Activated CD4-positive, alpha-beta T cell treated with anti-CD3 and anti-CD28 coated beads, Interleukin-2, Interleukin-6, amounts not matched to agents 100 ng/mL and 50 ng/mL, durations not matched to agents 16 hours and 8 hours (primary cell): ENCODE measurements at places on chromosomes 11 and 22.

DNA sequence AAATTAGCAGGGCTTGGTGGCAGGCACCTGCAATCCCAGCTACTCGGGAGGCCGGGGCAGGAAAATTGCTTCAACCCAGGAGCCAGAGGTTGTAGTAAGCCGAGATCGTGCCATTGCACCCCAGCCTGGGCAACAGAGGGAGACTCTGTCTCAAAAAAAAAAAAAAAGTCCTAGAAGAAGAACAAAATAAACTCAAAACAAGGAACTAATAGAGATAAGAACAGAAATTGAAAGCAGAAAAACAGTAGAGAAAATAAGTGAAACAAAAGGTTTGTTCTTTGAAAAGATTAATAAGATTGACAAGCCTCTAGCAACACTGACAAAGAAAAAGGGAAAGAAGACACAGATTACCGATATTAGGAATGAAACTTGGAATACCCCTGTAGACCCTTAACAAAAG is 45.1 kb upstream of the CBX7 start:
- no peak for DNase-seq

DNA sequence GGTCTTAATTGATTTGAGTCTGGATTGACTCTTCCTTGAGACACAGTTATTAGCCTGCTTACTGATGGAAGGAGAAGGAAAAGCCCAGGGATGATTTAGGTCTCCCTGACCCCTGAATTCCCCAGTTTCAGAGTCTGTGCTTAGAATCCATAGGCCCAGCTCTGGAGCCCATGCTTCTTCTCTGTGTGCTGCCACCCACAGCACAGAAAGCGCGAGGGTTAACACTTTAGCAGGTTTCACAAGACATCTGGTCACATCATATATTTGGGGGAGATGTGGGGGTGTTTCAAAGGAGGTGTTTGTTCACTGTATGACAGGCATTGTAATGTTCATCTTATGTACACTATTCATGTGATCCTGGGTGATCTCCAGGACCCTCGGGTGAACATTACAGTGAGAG is 107.0 kb downstream of the PPP6R3 start:
- DNase-seq = no peak

DNA sequence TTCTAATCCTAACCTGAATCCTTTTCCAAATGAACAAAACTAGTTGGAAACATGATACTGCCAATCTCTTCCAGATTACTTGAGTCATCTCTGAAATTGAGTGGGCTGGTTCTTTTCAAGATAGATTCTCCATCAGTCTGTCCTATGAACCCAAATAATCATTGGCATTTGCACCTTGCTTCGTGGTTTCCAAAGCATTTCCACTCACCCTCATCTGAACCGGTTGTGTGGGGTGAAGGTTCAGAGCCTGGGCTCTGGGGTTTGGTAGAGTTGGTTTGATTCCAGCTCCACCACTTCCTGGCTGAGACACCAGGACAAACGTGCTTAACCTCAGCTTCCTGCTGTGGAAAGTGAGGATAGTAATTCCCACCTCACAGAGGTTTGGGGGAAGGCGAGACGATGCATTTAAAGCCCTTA is 206.4 kb upstream of the E2F8 start:
- no peak for DNase-seq

GRCh38 chr11:1879941-1880720 is 11.6 kb downstream of the PRR33 start:
- no peak for DNase-seq

- DNase-seq = no peak
Measured at GRCh38 chr11:27934830-27935145, 173.2 kb downstream of the KIF18A start.
